ENCODE measurements at places on chromosomes 6 and 20.

- no peak for DNase-seq
Observed at GRCh38 chr6:53998303-53998702, 112.9 kb upstream of the MLIP start.

DNA sequence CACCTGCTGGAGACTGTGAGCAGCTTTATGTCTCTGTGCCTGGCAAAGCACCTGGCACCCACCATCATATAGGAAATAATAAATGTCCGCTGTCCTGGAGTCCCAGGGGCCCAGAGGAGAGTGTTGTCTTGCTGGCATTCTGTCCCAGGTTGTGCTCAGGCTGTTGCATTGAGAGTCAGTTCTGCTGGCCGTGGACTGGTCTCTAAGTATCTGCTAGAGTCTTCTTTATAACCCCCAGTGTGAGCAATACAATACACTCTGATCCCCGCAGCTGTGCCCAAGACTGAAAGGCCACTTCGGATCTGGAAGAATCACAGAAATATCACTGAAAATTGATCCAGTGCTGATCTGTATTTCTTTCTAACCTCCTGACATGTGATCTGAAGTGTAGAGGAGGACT is 38.3 kb upstream of the HINT3 start:
- DNase-seq = no peak

- no peak for DNase-seq
Observed at GRCh38 chr6:21274851-21275250, 318.7 kb upstream of the SOX4 start.

DNA sequence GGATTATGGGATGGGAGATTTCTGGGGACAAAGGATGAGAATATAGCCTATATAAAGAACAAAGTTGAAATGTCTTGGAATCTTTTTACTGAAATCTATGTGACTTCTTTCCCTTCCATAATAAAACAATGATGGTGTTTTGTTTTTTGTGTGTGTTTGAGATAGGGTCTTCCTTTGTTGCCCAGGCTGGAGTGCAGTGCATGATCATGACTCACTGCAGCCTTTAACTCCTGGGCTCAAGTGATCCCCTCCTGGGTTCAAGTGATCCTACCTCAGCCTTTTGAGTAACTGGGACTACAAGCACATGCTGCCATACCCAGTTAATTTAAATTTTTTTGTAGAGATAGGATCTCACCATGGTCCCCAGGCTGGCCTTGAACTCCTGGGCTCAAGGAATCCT is 50.9 kb downstream of the FAM217A start:
- DNase-seq = no peak

- no peak for DNase-seq
Observed at GRCh38 chr6:157187182-157188083, 135.9 kb downstream of the TMEM242 start.

DNA sequence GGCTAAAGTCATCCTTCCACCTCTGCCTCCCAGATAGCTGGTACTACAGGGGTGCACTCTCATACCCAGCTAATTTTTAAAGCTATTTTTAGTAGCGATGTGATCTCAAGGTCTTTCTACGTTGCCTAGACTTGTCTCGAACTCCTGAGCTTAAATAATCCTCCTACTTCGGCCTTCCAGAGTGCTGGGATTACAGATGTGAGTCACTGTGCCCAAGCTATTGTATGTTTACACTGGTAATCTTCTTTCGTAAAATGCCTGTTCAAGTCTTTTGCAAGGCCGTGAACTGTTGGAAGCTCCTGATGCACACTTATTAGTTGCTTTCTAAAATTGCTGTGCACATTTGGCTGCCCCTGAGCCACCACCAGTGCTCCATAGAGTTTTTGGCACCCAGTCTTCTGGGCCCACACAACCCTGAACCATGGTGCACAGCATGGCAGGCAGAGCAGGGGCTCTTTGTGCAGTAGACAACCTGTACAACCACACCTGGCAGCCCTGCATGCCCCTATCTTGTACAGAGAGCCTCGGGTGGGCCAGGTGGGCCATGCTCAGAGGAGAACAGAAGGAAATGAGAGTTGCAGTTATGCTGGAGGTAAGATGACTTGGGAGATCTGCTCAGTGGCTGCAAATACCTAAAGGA is 33.3 kb downstream of the PDRG1 start:
- no peak for DNase-seq

GRCh38 chr6:119350952-119351372 is 1.4 kb upstream of the MAN1A1 start:
- DNase-seq = no peak

DNA sequence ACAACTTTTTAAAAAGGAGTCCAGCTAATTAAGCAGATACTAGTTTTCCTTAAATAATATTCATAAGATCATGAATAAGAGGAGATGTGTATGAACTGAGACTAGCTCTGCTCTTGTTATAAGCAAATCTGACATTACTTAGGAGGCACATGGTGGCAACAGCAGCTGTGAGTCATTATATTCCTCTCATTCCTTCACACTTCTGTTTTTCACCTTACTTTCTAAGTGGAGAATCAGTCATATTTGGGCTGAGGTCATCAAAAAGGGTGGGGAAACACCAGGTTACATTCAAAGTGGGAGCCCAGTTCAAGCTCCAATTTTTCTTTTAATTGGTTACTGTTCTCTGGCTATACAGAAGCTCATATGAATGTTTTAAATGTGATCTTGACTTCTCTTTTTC is 6.0 kb upstream of the RIPPLY2 start:
- DNase-seq = no peak

- no peak for DNase-seq
Observed at GRCh38 chr6:37256692-37257319, 766 bp upstream of the TBC1D22B start.

DNA sequence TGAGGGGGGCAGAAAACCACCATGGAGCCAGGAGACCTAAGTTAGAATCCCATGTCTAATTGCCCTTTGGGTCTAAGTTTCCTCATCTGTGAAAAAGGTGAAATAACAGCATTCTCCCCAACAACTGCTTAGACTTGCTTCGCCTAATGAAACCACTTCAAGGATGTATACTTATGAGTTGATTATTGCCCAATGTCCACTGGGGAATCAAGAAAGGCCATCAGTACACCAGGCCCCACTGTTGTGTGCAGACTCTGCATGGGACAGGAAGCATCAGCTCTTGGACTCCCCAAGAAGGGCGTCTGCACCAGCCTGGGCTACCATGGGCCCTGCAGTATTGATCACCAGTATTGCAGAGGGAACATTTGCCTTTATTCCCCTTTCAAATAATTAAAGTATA is 189.6 kb downstream of the MAFB start:
- DNase-seq = no peak

- no peak for DNase-seq
Observed at GRCh38 chr6:127996925-127997324, 96.1 kb upstream of the THEMIS start.

GRCh38 chr20:51801122-51801822 is 1.0 kb downstream of the SALL4 start:
- no peak for DNase-seq

DNA sequence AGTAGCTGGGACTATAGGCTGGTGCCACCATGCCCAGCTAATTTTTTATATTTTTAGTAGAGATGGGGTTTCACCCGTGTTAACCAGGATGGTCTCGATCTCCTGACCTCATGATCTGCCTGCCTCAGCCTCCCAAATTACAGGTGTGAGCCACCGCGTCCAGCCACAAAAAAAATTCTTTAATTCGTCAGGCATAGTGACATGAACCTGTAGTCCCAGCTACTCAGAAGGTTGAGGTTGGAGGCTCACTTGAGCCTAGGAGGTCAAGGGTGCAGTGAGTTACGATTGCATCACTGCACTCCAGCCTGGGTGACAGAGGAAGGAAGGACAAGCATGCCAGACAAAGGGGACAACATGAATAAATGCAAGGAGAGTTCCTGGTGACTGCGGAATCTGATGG is 19.5 kb upstream of the ASXL1 start:
- no peak for DNase-seq

DNA sequence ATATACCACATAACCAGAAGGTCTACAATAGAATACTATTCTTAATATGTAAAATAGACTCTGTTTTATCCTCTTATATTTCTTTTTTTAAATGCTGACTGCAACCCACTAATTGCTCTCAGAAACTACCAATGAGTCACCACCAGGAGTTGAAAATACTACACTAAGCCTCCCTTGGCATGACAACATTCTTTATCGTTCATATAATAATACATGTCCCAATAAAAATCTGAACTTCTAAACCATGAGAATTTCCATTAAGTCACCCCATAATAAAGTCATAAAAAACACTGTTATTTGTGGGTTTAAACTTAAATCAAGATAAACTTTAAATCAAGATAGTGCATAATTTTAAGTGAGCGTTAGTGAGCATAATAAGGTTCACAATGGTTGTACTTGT is 4.2 kb downstream of the HACE1 start:
- DNase-seq = no peak

- DNase-seq = no peak
Observed at GRCh38 chr6:114588726-114589125, 245.9 kb upstream of the HS3ST5 start.

DNA sequence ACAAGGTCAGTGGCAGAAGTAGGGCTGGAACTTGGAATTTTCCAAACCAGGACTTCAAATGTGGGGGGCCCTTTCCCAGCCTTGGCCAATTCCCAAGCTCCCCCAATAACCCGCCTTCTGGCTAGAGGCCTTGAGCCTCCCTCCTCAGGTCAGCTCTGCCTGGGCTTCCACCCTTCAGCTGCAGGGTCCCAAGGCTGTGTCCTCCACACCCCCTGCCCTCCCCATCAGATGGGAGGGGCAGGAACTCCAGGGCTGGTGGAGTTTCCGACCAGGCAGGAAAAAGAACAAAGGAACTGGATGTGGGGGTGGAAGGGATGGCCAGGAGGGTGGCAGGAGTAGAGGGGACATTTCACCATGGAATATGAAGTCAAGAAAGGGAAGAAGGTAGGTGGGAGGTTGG is at the start of gene CCM2L:
CCM2L (plus strand) TSS at position 338 of the 400 bp plus-strand sequence; CDS start at position 355, 17 bp downstream.
- DNase-seq = no peak

DNA sequence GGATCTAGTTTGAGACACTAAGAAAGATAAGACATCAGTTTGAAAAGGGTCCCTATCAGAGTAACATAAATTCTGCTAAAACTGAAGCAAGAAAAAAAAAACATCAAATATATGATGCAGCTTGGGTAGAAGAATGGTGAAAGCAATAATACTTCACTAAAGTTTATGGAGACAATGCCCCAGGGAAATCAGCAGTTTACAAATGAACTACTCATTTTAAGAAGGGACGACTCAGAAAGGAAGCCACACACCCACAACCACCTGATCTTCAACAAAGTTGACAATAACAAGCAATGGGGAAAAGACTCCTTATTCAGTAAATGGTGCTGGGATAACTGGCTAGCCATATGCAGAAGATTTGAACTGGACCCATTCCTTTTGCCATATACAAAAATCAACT is 143.5 kb downstream of the TPBG start:
- no peak for DNase-seq

- DNase-seq = no peak
Observed at GRCh38 chr6:116963972-116964371, 86.9 kb downstream of the RFX6 start.

DNA sequence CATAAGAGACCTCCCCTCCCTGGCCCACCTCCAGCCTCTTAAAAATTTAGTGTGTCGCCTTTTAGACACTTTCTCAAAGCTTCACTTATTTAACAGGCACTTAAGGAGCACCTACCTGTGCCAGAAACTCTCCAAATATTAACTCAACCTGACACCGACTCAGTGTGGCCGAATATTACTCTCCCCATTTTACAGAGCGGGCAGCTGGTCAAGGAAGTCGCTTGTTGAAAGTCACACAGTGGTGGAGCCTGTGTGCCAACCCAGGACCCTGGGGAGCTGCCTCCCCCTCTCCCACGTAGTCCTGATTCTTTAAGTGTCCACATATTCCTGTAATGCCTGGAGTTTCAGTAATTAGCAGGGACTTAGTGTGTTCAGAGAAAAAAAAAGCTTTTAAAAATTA is 1.0 kb upstream of the PMEPA1 start:
- no peak for DNase-seq

GRCh38 chr20:63858393-63859165 is 2.7 kb upstream of the ABHD16B start:
- no peak for DNase-seq

DNA sequence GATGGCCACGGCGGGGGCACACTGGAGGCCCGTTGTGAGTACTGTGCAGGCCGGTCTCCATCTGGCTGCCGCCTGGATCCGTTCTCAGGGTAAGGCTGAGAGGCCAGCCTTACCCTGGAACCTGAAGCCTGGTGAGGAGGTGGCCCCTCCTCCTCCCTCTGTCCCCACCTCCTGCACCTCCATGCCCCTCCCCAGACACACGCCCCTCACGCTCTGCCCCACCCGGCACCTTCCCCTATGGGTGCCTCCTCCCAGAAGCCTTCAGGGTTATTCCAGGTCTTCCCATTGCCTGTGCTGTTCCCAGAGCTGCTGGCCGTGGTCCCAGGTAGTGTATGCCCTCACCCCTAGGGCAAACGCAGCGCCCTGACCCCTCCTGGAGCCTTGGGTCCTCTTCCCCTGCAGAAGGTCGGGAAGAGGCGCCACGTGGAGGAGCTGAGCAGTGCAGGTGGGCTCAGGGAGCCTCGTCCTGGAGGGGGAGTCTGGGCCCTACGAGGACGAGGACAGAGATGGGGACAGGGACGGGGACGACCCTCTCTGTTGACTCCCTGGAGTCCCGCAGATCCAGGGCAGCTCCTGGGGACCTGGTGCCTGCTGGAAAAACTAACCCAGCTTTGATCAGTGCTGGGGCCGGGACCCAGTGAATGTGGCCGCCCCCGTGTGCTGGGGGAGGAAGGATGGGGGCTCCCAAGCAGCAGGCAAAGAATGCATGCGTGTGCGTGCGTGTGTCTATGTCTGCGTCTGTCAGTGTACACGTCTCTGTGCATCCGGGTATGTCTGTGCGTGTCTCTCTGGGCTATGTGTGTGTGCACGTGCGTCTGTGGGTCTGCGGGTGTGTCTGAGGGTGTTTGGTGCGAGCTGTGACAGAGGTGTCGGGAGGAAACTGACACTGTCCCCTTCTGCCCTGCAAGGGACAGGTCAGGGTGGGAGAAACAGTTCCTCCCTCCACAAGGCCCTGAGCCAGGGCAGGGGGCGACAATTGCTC is 8.2 kb upstream of the HRH3 start:
- DNase-seq = no peak

GRCh38 chr6:127547215-127547614 is 28.1 kb upstream of the MTCL3 start:
- DNase-seq = no peak
